Stimulated activated CD4-positive, alpha-beta T cell treated with anti-CD3 and anti-CD28 coated beads, Interleukin-4, amount 100 ng/mL, for 4 hours (primary cell): ENCODE measurements at places on chromosomes 1 and 21.

GRCh38 chr1:177471244-177471643 is 300.5 kb downstream of the BRINP2 start:
- no peak for DNase-seq

GRCh38 chr1:5796028-5796427 is 196.2 kb downstream of the NPHP4 start:
- no peak for DNase-seq

DNA sequence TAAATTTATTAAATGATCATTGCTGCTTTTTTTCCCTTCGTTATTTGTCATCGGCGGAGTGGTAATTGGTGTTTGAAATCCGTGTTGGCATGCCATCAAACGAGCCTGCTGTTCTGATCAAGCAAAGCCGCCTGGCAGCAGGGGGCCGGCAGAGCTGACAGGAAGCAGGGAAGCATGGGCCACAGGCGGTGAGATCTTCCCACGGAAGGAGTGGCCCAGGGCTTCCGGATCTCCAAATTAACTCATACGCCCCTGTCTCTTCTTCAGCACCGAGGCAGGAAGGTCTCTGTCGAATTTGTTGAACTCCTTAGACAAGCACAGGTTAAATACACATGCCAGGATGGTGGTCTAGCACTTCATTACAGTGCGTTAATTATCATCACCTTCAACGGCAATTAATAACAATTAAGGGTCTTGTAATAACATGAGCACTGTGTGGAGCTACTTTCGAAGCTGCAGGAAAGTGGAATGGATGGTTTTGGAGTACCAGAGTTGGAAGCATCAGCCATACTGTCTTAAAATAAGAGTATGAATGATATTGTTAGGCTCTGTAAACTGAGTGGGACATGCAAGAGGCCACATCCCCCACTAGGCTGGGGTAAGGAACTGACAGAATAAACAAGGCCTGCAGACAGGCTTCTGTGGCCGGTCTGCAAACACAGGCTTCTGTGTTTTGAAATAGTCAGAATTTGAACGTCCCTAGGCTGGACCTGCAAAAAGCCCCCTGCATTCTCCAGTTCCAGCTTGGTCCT is 199.4 kb upstream of the DAB1 start:
- no peak for DNase-seq

- no peak for DNase-seq
Measured at GRCh38 chr1:214116258-214116657, 128.5 kb downstream of the PROX1 start.

- no peak for DNase-seq
Measured at GRCh38 chr1:160124705-160125478, 9.3 kb downstream of the ATP1A2 start.
